Activated CD4-positive, alpha-beta T cell treated with anti-CD3 and anti-CD28 coated beads, Interleukin-2, Interleukin-4, amounts not matched to agents 100 ng/mL and 50 ng/mL, durations not matched to agents 16 hours and 8 hours (primary cell): ENCODE measurements at places on chromosomes 7 and 10.

DNA sequence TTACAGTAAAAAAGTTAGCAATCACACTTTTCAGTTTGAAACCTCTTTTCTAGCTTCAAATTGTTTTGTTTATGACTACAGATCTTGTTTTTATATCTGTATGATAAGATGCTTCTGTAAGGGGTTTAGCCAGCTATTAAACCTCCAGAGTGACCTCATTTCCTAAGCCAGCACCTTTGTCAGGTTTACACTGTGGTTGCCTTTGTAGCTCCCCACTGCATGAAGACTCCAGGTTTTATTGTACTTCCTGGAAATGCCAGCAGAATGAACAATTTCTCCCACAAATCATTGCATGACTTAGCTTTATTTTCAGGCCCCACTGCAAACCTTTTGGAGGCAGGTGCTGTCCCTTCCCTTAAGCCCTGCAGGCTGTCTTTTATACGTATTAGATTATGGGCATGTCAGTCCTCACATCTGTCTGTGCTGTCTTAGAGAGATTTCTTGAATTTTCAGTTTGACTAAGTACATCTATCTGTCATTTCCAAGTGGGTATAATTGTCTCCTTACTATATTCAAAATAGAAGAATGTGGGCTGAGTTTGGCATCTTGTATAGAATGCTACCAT lies 8.2 kb upstream of the AGR3 start:
- DNase-seq = peak; percentile 37

DNA sequence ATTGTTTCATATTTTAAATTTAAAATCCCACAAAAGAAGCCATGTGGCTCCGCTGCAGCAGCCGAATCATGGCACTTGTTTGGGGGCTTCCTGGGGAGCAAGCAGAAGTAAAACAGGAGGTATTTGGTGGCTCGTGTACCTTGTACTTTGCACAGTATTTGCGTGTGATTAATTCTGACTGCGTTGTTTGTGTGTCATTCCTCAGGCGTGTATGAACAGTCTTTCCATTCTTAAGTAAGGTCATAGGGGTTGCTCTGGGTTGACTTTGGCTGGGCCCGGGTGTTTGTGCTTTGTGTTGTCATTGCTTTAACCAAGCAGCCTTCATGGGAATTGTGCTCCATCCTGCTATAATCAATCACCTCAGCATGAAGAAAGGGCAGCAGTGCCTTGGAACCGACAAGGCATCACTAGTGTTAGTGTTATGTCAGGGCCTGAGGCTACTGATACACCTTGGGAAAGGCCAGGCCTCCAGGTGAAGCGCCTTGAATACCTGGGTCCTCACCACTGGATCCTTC lies 182.4 kb downstream of the ARHGAP21 start:
- DNase-seq = no peak

DNA sequence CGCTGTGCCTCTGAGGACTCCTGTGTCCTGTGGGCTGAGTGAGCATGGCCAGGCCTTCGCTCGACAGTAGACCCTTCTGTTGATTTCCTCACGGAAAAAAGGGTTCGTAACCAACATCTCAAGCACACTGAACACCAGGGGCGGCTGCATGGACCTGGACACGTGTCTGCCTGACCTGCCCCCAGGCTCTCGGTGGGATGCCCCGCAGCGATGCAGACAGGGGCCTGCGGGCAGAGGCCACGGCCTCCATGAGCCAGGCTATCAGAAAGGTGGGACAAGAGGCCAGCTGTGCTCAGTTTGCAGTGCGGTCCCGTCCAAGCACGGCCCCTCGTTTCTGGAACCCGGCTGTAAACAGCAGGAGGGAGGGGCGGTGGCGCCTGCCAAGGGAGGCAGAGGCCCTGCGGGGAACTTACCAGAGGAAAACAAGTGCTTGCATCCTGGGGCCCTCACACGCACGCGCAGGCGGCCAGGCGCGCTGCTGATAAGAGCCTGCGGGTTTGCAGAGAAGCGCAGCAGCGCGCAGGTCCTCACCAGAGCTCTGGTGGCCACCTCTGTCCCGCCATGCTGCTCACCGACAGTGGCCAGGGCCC lies 10.6 kb downstream of the GPR146 start:
- no peak for DNase-seq

DNA sequence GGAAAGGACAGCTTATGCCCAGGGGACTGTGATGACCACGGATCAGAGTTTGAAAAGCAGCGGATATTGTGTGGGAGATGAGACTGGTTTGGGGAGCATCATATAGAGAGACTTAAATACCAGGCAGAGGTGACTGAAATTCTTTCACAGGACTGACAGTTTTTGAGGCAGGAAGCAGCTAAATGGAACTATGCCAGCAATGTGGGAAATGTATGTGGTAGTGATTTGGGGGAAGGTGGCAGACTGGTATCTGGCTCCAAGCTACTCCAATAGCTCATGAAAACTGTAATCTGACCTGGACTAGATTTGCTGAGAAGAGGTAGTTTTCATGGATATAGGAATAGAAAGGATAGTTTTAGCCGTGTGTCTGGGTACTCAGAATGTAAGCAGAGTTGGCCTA lies 592.6 kb downstream of the REEP3 start:
- no peak for DNase-seq

DNA sequence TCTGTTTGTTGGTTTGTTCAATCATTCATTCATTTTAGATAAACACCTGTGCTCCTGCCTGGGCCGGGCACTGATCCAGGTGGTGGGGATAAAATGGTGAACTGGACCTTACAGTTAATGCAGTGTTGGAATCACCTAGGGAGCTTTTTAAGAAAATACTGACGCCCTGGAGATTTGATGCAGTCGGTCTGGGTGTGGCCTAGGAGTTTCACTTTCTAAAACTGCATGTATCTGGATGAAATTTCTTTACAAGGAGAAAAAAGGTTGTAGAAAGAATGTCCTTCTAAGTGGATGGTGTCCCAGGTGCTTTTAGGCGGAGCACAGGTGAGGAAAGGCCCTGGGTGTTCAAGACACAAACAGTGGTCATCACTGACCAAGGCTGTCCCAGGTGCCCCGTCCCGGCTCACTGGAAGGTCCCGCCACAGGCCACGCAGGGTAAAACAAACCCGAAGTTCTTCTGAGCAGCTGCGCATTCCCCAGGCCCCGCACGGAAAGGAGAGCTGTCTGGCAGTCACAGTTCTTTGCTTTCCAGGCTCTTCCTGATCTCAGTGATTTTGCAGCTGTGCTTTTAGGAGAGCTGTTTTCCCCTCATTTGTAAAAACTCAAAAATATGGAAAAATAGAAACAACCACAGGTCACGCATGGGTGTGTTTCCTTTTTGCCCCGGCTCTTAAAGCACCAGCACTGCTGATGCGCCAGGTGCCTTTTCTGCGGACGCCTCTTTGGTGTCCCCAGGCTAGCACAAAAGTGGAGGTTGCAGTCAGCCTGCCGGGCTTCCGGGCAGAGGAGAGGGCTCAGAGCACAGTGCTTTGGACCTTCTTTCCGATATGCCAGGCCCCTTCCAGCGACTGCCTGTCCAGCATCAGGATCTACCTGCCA lies 161.9 kb downstream of the GRK5 start:
- DNase-seq = no peak

- DNase-seq = no peak
These were observed 185.4 kb downstream of the TPK1 start for GRCh38 chr7:144650439-144650838.

GRCh38 chr7:2079332-2080059 lies 153.2 kb downstream of the MAD1L1 start:
- no peak for DNase-seq

DNA sequence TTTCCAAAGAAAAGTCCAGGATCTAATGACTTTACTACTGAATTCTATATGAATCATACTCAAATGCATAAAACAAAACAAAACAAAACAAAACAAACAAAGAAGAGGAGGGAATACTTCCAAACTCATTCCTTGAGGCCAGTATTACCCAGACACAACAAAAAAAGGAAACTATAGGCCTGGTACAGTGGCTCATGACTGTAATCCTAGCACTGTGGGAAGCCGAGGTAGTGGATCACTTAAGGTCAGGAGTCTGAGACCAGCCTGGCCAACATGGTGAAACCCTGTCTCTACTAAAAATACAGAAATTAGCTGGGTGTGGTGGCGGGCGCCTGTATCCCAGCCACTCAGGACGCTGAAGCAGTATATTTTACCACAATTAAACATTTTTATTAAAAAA lies 114.6 kb downstream of the NRBF2 start:
- DNase-seq = no peak

- no peak for DNase-seq
These were observed 424.3 kb downstream of the RPS24 start for GRCh38 chr10:78457804-78458482.

- DNase-seq = no peak
These were observed 21.0 kb downstream of the AP5Z1 start for GRCh38 chr7:4796453-4796852.

DNA sequence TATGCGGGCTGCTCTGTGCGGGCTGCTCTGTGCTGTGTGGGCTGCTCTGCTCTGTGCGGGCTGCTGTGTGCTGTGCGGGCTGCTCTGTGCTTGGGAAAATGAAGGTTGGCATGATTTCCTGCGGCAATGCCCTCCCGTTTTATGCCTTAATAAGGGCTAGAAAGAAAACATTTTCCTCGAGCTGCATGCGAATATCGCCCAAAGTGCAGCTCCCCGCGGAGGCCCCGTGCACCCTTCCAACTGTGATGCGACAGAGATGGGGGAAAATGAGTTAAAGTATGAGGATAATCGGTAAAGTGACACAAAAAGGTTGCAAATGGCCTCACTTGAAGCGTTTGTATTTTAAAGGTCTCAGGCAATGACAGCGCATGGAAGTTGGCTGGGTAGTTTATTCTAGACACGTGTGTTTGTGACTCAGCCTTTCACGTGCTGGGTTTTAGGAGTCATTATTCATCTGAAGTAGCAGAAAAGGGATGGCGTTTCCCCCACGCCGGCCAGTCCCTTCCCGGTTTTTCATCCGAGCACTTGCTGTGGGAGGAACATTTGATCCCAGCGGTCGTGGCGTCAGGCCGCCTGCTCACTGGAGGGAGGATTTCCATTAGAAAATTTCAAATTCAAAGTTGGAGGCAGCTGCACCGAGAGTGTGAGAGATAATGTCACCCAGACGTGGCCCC lies 220.7 kb downstream of the ADARB2 start:
- no peak for DNase-seq
